Uterus (tissue), 4 donors: ENCODE measurements at places on chromosomes 13 and 19. TPM values are rescaled to one million over a fixed set of nuclear protein-coding genes. Genes with fewer than 3 reads are reported as not detected.

DNA sequence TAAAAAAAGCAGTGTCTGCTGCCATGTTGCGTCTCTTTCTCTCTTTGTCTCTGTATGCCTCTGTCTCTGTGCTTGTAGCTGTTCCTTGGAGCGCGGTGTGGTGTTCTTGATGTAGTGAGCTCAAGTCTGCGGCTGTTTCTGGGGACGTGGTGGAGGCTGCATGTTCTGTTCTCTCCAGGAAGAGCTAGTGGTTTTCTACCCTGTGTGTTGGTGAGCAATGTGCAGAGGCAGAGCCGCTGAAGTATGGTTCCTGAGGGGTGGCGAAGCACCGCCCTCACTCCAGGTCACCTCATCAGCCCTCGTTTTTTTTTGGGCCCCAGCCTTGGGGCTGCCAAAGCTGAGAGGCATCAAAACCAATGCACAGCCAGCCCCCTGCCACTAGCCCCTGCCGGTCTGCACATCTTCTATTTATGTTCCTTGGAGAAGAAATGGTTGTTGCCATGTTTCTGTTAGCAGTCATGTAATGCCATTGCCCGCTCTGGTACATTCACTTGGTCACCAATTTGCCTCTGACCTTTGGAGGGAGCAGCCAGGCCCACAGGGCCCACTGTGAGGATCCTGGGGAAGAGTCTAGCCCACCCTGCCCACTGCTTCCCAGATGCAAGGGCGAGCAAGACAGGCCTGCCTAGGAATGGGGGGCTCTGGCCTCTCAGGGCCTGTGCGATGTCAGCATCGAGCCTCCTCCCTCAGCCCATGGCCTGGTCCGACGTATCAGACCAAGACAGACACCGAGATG, 7.2 kb downstream of the HNRNPL start:
- no peak for DNase-seq

DNA sequence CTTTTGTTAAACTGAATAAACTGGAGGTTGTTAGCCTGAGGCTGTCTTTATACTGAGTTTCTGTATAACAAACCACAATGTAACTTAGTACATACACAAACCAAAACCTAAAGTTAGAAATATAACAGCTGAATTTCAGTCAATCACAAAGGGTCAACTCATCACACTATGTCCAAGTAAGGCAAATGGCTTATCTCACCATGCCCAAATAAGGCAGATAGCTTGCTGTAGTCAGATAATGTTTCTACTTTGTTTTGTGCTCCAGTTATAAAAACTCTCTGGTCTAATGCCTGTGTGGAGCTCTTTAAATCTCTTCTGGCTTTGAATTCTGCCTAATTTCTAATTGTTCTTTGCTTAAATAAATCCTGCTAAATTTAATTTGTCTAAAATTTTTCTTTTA, 1323.4 kb upstream of the ATXN8OS start:
- no peak for DNase-seq

DNA sequence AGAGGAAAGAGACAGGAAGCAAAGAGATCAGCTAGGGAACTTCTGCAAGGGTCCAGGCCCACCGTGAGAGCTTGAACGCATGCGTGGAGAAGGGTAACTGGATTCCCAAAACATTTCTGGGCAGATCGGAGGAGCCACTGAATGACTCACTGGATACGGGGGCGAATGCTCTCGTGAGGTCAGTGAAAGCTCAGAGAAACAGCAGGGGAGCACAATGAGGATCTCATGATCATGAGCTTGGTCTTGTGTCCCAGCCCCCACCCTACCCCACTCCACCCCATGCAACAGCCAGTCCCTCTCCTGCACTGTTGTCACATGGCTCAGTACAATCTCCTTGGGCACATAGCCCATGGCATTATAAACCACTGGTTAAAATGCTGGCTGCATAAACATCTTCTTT, 40.6 kb downstream of the DCLK1 start:
- no peak for DNase-seq

GRCh38 chr19:46648060-46648960, 12.3 kb upstream of the GNG8 start:
- DNase-seq = no peak

The KLHL26 gene
- total RNA-seq = 3.8 TPM

The KLK7 gene
- total RNA-seq = 1.1 TPM

- no peak for DNase-seq
Observed at GRCh38 chr19:906480-906879, 6.5 kb downstream of the R3HDM4 start.

The BCAM gene
- total RNA-seq = 78.4 TPM

- DNase-seq = peak; percentile 60
Observed at GRCh38 chr13:51764184-51765141, 39.5 kb downstream of the DHRS12 start.

DNA sequence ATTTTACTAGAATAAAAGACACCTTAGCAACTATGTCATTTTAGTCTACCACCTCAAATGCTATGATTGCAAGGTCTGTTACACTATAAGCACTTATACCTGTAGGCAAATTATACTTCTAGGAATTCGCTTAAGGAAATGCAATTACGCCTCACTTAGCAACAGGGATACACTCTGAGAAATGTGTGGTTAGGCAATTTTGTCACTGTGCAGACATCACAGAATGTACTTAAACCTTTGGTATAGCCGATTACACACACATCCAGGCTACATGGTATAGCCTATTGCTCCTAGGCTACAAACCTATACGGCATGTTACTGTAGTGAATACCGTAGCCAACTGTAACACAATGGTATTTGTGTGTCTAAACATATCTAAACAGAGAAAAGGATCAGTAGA, 30.0 kb upstream of the ZNF573 start:
- no peak for DNase-seq

GRCh38 chr13:34025746-34026145, 207.8 kb downstream of the RFC3 start:
- no peak for DNase-seq

DNA sequence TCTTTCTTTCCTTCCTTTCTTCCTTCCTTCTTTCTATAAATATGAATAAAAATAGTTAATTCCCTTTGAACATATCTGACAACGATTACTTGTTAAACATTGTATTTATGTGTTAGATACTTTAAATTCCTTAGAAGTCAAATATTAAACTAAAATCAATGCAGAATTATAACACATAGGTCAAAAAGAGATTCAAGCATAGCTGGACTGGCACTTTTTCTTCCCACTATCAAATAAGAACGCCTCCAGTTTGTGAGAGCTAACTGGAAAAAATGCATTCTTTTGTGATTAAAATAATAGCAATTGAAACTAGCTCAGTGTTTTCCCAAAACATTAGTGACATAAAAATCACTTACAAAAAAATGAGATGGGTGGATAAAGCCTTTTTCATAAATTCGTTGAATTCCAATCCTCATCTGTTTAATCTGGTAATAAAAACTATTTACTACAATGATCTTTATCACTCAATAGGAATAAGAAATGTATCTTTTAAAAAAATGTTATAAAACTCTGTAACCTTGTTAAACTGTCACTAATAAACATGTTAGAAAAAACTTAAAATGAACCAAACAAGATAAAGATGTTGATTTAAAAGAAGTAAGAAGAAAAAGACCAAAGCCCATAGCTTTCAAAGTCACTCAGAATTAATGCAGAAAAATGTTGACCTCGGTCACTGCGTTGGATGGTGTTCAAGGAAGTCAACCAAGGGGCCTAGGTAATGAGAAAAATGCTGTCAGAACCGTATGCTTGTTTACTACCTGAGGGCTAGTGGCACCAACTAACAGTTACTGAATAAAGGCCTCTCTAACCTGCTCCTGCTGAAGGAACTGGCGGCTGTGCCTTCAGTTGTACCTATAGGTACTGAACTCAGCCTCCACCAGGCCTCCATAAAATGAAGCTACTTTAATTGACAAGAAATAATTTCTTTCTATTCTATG, 1039.5 kb upstream of the SLC10A2 start:
- DNase-seq = no peak

GRCh38 chr19:18677156-18677555, 6.3 kb upstream of the CRTC1 start:
- no peak for DNase-seq

The PSG1 gene
- total RNA-seq = not detected

DNA sequence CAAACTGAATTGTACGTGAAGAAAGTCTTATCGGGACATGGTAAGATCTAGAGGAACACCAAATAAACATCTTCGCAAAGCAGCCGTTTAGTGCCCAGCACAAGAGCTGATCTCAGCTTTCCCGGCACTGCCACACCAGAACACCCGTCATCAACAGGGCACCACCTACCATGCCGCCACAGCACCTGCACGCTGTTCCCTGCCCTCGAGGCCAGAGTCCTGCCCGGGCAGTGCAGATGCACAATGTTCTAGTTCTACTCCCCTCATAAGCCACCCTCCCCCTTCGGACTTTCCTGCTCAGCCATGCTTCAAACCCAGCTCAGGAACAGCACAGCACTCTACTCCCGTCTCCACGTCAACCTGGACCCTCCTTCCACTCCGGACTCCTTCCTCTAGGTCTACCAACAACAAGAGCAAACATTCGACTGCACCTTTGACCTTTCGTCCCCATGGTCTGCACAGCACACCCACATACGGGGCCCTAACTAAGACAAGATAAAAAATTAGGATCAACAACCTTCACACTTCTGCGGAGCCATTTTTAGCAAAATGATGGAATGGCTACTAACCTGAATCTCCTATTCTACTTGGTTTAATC, 25.1 kb downstream of the TUBGCP3 start:
- no peak for DNase-seq

DNA sequence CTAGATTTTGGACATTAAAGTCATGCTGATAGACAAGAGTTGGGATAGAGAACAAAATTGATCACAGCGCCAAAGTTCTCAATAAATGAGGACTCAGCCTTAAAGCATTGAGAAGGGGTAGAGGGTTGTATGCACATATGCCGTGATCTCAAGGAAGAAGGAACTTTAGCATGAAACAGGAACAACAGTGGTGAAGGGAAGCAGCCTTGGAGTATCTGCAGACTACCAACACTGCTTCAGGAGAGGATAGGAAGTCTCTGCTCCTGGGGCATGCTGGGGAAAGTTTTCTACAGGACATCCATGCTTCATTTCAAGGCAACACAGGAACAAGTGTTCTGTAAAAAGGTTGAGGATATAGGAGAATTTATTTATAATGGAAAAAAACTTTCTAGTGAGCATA, 111.9 kb upstream of the MLNR start:
- DNase-seq = no peak

The APC2 gene
- 0.77 TPM for total RNA-seq

The ZNF442 gene
- total RNA-seq = 5.0 TPM

The NUCB1 gene
- total RNA-seq = 175 TPM

GRCh38 chr13:95570016-95570415, 17.5 kb downstream of the CLDN10 start:
- no peak for DNase-seq

The CRX gene
- not detected for total RNA-seq

- DNase-seq = no peak
Observed at GRCh38 chr13:42525035-42525504, 48.9 kb upstream of the TNFSF11 start.

The ZNF649 gene
- 20.9 TPM for total RNA-seq

DNA sequence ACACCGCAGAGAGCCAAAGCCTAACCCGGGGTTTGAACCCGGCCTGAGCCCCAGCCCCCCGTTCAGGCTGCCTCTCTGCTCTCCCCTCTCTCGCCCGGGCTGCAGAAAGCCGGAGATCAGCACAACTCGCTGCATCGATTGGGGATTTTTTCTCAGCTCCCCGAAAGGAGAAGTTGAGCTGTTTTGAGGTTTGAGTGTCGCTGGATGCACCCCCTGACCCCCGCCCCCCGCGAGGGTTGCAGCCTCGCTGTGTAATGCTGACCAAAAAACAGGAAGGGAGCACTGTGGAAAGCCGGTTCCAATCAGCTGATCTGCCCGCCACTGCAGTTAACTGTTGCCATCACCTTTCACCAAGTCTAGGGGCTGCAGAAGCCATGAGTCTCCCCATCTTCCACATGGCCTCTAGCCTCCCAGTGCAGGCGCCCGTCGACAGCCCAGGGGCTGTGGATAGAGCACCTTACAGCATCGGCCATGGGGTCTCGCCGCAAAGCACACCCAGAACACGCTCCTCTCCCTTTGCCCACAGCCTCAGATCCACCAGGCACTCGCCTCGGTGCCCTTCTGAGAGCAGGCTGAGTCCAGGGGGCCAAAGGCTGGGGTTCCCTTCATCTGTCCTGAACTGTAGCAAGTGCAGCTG, 34.5 kb downstream of the MYO9B start:
- no peak for DNase-seq

GRCh38 chr13:30105381-30105780, 202.0 kb downstream of the KATNAL1 start:
- no peak for DNase-seq

The SLC25A41 gene
- 0.52 TPM for total RNA-seq

DNA sequence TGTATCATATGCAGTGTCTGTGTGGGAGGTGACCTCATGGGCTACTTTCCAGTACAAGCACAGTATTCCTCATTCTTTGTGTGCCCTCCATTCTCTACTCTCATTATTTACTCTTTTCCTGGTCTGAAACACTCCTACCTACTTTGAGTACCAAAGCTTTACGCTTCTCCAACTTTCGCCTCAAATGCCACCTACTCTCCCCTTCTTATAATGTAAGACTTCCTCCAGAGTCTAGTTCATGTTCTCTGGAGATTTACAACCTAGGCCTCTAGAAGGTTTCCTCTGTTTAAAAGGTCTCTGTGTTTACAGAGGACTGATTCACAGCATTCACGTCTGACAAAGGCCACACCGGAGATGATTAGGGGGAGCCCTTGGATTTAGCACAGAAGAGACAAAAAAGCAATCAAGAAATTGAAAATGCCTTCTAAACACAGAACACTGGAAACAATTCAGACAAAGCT, 302.0 kb downstream of the KLF12 start:
- no peak for DNase-seq

DNA sequence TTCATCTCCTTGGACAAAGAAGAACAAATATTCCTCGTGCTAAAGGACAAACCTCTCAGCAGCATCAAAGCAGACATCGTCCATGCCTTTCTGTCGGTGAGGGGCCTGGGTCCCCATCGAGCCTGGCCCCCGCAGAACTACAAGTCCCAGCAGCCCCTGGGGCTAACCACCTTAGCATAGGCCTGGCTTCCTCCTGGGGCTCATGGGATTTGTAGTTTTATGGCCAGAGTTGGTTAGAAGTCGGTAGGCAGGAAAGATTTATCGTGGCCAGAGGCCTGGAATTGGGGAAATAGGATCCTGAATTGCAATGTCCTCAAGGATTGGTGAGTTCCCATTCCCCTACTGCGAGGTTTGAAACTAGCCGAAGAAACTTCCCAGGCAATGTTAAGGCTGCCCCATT, 19.6 kb downstream of the TMEM150B start:
- DNase-seq = peak; percentile 31
